ENCODE measurements at places on chromosomes 16 and 17.

GRCh38 chr17:31431098-31431851 is 39.8 kb downstream of the RAB11FIP4 start:
- no peak for DNase-seq

DNA sequence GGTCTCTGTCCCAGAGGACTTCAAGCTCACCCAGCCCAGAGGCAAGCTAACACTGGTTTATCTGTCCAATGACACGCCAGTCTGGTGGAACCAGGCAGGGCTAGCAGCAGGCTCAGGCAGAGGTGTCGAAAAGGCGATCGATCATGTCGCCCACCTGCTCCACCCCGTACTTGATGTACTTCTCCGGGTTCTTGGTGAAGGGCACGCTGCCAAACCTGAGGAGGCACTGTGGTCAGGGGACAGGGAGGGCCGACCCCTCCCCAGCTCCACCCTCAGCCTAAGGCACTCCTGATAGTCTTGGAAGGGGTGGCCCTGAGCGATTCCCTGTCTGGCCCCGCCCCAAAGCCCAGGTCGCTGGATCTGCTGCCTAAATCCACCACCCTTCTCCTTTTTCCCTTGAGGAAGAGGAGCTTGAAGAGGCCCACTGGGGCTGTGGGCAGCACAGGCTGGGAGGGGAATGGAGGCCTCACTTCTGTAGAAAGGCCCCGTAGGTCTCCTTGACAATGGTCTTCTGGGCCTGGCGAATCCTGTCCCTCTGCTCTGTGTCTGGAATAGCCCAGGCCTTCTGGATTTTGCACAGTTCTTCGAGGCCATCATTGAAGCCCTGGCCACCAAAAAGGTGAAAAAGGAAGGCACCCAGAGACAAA is 4.7 kb downstream of the ZACN start:
- DNase-seq = no peak

DNA sequence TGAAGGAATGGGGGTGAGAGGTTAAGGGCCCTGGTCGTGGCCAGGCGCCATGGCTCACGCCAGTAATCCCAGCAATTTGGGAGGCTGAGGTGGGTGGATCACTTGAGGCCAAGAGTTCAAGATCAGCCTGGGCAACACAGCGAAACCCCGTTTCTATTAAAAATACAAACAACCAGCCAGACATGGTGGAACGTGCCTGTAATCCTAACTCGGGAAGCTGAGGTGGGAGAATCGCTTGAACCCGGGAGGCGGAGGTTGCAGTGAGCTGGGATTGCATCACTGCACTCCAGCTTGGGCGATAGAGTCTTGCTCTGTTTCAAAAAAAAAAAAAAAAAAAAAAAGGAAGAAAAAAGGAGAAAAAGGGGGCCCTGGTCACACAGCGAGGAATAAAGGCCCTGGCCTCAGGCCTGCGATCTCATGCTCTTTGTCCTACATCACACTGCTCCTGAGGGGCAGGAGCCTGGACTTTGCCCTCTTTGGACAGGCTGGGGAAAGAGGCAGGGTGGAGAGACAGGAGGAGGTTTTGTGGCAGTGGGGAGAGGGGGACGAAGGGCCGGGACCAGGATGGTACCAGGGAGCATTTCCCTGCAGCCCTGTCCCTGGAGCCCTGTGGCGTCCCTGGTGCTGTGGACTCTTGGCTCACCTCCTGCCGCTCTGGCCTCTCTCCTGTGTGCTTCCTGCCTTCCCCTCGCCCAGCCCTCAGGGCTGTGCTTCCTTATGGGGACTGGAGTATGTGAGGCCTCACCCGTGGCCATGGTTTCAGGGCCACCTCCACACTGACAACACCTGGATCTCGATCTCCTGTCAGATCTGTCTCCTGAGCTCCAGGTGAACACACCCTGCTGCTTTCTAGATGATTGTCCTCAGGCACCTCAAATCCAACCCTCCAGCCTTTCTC is 19.7 kb upstream of the SLC25A19 start:
- DNase-seq = no peak

- no peak for DNase-seq
Measured at GRCh38 chr17:48722915-48723422, at the start of gene PRAC2. Gene PRAC2 (plus strand): TSS chr17:48723185. CDS start chr17:48724411, 1,226 bp downstream.

DNA sequence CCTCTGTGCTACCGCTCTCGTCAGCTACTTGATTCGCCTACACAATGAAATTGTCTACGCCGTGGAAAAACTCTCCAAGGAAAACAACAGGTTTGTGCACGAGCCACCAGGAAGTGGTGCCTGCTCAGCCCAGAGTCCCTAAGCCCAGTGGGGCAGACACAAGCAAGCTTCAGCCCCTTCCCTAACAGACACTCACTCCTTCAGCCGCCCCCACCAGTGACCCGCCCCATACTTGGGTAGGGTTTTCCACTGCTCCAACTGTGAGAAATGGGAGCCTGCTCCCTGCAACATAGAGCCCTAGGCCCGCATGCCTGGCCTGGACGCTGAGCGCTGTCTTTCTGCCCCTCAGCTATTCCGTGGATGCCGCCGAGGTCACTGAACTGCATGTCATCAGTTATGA is 28.6 kb upstream of the ENDOV start:
- no peak for DNase-seq

- DNase-seq = no peak
Measured at GRCh38 chr17:51442088-51442865, 181.9 kb downstream of the UTP18 start.

GRCh38 chr16:30472328-30472942 is at the start of gene ITGAL:
Gene ITGAL (plus strand): TSS chr16:30472742. CDS start chr16:30472838, 96 bp downstream.
- DNase-seq = peak; percentile 68

DNA sequence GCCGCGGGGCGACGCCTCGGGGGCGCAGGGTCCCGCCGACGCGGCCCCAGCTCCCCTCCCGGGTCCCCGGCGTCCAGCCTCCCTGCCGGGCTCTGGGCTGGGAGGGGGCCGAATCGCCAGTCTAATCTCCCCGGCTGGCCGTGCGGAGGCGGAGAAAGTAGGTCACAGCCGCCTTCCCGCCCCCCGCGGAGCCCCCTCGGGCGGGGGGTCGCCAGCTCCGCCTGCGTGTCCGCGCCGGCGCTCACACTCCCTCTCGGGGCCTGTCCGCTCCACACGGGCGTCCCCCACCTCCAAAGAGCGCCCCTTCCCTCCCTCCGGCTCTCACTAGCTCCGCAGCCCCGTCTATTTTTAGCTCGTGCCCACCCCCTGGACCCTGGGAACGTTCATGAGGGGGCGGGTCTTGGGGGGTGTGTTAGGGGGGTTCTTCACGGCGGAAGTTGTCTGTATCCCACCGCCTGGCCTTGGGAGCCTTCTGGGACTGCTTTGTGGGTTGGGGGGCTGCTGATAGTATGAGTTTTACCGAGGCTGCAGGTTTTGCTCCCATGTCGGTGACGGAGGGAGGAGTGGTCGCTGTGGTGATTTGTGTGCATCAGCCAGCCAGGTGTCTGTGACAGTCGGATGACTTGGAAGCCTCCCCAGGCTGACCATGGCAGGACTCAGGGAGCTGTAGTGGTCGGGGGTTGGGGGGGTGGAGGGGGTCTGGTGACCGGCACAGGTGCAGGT is 1.1 kb downstream of the ATP1B2 start:
- DNase-seq = no peak

GRCh38 chr17:65139101-65139764 is 2.1 kb downstream of the RGS9 start:
- no peak for DNase-seq

DNA sequence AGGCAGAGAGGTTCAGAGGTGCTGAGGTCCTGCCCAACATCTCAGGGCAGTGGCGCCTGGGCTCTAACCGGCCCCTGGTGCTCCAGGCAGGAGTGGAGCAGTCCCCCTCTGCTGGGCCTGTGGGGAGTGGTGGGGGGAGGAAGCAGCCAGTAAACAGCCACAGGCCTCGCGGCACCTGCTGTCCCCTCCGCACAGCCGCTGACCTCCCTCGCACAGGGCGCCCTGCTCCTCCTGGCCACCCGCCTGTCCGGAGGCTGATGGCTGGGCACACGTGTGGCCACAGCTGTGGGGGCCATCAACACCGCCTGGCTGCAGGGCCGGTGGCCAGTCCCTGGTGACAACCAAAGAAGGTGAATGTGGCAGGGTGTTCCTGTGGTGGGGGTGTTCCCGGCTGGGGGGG is 36.8 kb upstream of the PABPN1L start:
- no peak for DNase-seq

GRCh38 chr16:26983426-26983825 is 83.3 kb upstream of the C16orf82 start:
- no peak for DNase-seq

Measured in GM12891 (cell line).